ENCODE measurements at places on chromosomes 6 and 20.

DNA sequence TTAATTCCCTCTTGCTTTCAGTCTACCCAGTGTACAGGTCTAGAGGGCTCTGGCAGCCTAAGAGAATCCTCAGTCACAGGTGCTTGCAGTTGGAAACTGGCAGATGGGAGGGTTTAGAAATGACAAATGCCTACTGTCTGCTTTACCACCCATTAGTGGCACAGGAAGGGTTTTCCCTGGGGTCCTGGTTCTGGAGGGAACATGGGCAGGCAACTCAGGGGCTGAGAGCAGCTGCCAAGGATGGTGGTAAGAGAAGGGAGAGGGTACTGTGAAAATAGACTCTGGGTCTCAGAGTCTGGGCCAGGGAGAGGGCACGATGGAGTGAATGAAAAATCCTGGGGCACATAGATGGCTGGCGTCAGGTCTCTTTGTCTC lies 103.5 kb downstream of the TCP11 start:
- DNase-seq: no peak

- DNase-seq: no peak
Observed at GRCh38 chr6:43938178-43939105, 168.4 kb downstream of the VEGFA start.

- DNase-seq: peak; percentile 47
Observed at GRCh38 chr6:43070028-43070632, 6.0 kb upstream of the PTK7 start.

GRCh38 chr20:59572515-59572914 lies 31.8 kb upstream of the PHACTR3 start:
- no peak for DNase-seq

GRCh38 chr6:119119989-119120388 lies 41.5 kb upstream of the FAM184A start:
- DNase-seq: no peak

- DNase-seq: no peak
Observed at GRCh38 chr6:131918650-131919355, 32.4 kb downstream of the CCN2 start.

DNA sequence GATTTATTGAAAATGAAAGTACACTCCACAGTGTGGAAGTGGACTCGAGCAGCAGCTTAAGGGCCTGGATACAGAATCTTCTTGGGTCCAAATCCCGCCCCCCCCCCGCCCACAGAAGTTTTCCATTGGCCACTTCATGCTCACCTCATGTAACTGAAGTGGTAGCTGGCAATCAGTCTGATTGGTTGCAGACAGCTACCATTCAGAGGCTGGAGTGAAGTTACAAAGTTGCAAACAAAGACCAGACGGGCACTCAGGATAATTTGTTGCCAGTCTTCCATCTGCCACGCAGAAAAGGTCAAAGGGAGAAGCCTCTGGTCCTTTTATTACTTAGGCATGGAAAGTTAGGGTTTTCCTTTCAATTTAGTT lies 25.8 kb upstream of the FABP7 start:
- DNase-seq: no peak

DNA sequence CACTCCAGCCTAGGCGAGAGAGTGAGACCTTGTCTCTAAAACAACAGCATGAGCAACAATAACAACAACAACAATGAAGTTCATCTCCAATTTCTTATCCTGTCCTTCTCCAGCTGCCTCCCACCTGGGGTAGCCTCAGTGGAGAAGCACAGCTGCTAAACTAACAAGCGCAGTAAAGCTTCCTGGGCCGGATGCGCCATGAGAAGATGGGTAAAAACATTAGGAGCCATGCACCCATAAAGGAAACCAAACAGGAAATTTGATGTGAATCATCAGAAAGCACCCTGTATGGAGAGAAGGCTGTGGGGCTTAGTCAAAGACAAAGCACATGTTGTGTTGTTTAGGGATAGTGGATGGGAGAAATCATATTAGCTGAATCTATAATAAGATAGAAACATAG lies 61.1 kb upstream of the CCN6 start:
- DNase-seq: peak; percentile 67

- DNase-seq: no peak
Observed at GRCh38 chr6:34633256-34633655, 63.3 kb downstream of the ILRUN start.

DNA sequence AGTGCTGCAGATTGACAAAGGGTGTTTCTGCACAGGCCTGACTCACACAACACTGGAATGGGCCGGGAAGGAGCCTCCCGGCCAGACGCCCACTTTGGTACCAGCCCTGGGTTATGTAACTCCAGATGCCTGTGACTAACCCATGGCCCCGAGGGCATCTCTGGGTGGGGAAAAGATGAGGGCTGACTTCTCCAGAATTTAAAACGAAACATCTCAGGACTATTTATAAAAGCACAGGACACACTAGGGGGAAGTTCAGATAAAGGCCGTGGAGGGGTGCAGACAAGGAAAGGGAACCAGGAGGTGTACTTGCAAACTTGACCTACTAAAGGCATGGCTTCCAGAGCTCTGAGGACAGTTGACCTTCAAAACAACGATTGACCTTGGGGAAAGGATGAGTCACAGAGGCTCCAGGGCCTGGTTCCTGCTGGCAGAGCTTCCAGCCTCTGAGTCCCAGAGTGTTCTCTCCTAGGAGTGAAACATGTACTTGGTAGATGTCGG lies 196.9 kb downstream of the NFATC2 start:
- no peak for DNase-seq

GRCh38 chr6:109867009-109867969 lies 110.8 kb upstream of the GPR6 start:
- no peak for DNase-seq

DNA sequence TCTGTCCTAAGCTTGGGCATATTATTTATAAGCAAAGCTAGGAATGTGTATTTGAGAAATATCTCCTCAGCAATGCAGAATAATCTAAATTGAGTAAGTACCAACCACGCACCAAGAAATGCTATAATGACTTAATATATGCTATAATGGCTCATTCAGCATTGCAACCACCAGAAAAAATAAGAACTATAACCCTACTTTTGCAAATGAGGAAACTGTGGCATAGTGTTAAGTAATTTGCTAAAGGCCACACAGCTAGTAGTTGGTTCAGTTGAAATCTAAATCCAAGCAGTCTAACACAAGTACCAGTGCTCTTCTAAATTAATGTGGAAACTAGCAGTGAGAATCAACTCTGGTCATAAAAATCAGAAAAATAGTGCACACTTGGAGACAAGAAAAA lies 35.7 kb downstream of the HBS1L start:
- DNase-seq: no peak

- DNase-seq: no peak
Observed at GRCh38 chr20:34951652-34952051, 4.0 kb downstream of the GSS start.

DNA sequence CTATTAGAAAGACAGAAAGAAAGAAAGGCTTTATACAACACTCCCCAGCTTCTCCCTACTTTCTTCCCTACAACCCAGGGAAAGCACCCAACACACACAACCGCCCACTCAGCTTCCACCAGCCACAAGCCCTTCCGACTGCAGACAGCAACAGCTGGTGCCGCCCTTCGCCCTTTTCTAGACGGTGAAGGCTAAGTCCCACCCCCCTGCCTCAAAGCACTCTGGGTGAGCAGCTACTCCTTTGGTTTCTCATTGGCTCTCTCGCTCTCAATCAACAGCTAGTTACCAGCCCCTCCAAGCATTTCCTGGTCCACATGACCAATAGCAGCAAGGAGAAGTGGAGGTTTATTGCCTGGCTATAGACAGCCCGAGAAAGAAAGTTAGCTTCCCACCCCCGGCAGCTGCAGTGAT lies 230.1 kb upstream of the MOCS1 start:
- no peak for DNase-seq

DNA sequence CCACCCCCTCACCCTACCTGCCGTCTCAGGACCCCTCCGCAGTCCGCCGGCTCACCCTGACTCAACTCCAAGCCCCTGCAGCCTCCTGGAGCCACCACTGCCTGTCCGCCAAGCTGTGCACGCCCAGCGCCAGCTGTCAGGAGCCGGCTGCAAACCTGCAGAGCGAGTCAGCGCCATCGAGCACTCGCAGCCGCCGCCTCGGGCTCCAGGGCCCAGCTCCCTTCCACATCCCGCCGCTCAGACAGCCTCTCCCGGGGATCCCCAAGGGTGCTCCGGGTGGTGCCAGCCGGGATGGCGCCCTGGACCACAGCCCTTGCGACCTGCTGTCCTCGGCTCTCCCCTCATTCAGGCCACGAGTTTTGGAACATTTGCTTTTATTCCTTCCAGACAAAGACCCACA lies 4.3 kb downstream of the TNNC2 start:
- DNase-seq: peak; percentile 35

DNA sequence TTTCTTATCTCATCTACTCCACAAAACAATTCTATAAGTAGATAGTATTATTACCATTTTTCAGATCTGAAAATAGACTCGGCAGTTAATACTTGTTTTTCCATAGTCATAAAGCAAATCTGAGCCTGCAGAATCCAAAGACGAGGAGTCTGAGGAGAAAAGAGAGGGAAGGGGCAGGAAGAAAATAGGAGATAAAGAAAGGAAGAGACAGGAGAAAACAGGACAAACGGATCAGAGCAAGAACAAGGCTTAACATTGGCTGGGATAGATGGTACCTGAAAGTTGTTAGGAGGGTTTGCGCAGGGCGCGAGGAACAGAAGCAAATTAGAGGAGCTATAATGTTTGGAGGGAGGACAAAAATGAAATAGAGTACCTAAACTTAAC lies 639 bp upstream of the PPIL1 start:
- DNase-seq: no peak

- DNase-seq: no peak
Observed at GRCh38 chr6:1426416-1426815, 37.0 kb downstream of the FOXF2 start.

GRCh38 chr6:168670401-168670985 lies 229.5 kb downstream of the SMOC2 start:
- DNase-seq: no peak

- no peak for DNase-seq
Observed at GRCh38 chr6:21856456-21856825, 262.9 kb downstream of the SOX4 start.

DNA sequence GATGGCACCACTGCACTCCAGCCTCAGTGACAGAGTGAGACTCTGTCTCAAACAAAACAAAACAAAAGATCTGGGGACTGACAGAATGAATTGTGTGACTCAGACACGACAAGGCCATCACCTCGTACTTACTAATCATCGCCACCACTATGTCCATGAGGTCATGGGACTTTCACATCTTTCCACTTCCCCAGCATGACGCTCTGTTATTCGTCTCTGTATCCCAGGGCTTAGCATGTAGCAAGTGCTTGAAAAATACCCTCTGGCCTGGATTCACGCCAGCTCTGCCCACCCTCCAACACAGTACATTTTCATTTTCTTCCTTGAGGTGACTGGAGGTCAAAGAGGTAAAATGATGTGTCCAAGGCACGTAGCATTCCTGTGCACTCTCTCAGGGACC lies 27.8 kb downstream of the FGD2 start:
- DNase-seq: peak; percentile 78

DNA sequence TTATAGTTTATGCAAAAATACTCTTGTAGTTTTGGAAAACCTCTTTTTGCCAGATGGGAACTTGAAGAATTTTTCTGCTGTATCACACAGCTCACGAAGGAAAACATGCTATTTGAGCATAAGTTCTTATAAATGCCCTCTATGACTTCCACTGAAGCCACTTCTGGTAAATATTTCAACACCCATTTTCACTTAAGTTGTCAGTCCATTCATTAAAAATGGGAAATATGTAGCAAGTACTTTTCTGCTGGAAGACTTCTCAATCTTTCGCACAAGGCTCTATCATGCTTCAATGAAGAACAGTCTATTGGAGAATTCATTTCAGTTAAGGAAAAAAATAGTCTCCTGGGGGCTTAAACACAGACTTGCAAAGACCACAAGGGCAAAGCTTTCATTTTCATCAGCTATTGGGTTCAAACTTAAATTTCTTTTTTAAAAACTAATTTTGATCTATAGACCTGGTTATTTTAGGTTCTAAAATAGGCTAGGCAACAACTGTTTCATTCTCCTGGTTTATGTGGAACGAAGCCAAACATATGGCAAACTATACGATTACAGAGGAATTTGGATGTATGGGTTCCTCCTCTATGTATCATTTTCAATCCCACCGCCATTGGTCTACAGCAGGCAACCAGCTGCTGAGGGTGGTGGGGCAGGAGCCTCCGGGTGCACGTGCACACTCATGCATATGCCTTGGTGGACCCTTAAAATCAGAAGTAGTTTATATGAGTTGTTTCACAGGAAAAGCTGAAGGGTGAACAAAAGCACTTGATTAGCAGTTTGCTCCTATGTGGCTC lies 38.7 kb downstream of the LAMA4 start:
- DNase-seq: no peak

DNA sequence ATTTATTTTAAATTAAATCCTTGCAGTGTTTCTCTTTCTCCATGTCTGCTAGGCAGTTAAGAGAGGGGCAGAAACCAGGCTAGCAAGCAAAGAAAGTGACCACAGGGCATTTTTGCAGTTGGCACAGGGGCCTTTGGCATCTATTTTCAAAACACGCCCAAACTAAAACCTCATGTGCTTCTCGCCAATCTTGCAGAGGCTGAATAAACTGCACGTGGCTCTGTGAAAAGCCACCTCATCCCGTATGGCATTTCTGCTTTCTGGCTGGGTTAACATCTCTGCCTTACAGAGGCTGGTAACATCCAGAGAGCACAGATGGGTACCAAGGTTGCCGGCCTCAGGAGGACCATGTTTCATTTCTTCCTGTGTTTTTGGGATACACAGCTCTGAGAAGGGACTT lies 54.6 kb downstream of the GJA10 start:
- DNase-seq: no peak

- no peak for DNase-seq
Observed at GRCh38 chr20:33672426-33673113, 1.7 kb downstream of the NECAB3 start.

GRCh38 chr6:73800997-73801396 lies 105.0 kb downstream of the CD109 start:
- DNase-seq: no peak

DNA sequence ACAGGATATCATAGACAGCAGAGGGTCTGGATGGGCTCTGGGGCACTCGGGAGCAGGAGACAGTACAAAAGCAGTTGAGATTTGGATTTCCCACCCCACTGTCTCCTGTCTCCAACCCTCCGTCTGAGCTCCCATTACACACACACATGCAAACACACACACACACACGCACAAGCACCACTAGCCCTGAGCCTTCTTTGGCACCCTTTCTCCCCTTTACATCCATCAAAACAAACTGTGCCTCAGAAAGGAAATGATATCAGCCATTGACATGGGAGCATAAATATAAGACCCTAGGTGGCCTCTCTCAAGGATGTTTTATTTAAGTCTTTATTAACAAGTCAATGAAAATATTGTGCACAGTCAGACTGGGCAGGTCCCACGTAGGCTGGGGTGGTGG lies 17.5 kb downstream of the TTBK1 start:
- DNase-seq: no peak
